ENCODE measurements at places on chromosomes 6 and 20. TPM values are rescaled to one million over a fixed set of nuclear protein-coding genes. Genes with fewer than 3 reads are reported as not detected.
A peak's percentile ranks its signal among the peaks of the same experiment; 100 is the strongest.

DNA sequence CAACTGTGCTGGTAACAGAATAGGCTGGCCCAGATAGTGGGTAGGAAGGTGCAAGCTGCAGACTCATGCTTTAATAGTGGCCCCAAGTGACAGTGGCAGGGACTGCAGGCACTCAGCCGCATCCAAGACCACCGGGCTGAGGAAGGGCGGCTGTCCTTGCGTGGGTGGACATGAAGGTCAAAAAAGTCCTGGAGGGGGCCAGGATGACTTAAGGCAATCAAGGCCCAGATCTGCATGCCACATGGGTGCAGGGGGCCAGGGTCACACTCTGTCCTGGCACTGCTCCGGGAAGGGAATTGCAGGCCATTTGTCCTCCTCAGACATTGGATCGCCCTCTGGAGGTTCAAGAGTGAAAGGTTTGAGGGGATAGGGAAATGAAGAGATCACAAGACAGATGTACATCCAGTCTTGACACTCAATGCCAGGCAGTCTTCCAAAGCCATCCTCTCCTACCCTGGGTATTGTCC lies 10.4 kb upstream of the VNN2 start:
- DNase-seq = no peak

DNA sequence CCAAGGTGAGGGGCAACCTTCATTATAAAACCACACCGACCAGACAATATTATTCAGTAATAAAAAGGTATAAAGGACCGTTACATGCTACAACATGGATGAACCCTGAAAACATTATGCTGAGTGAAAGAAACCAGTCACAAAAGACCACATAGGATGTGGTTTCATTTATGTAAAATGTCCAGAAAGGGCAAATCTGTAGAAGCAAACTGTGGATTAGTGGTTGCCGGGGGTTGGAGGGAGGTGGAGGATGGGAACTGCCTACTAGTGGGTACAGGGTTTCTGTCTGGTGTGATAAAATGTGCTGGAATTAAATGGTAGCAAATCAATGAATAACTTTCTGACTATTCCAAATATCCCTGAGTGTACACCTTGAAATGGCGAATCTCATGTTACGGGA lies 10.2 kb upstream of the PRND start:
- DNase-seq = no peak

DNA sequence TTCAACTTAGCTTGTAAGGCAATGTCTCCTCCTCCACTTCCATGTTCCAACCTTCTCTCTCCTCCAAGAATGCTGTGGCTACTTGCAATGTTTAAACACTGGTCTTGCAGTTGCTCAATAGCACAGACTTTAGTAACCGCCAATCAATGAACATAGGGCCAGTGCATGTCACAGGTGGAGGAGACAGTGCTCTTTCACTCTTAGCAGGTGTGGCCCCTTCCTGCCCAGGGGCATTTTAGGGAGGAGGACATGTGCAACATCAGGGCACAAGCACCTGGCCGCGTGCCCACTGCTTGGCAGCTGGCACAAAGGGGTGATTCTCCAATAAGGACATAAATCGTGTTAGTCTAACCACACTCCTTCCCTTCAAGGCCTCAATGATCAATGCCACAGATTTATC lies 41.3 kb downstream of the ADGRF1 start:
- no peak for DNase-seq

DNA sequence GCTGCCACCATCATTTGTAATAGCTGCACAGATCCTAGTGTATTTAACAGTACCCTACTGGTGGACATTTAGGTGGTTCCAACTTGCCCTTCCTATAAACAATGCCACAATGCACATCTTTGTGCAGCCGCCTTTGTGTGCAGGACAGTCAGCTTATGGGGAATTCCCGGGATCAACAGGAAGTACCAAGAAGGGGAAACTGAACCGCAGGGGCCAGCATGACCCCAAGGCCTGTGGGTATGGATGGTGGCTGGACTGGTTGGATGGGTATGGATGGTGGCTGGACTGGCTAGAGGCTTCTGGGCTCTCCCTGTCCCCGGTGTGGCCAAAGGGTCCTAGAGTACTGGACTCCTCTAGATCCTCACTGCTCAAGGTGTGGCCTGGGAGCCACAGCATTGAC lies 46.7 kb downstream of the CEBPB start:
- DNase-seq = no peak

DNA sequence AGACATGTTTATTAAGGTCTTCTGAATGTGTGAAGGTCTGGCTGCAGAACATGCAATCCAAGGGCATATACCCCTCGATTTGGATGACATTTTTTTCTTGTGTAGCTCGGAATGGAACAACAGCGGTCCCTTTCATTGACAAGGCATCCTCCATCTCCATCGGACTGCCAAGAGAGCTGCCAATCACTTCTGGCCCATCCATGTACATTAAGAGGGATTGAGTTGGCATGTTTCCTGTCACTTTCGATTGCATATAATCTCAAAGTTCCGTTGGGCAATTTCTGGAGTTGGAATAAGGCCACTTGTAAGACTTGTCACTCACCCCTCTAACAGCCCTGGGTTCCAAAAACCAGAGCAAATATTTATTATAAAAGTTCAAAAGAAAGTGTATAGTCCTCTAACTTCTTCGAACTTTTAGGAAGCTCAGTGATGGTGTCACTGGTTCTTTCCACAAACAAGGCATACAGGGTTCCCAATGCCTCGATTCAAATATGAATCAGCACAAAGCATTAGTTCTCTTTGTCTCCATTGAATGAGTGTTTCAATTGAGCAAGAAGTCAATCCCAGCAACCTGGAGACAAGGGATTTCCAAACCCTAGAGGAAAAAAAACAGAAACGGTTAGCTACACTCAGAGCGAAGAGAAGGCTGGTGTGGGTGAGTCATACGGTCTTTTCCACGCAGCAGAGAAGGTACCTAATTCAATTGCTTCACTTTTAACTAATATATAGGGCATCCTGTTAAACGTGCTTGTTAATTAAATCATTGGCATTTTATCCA lies 10.9 kb downstream of the ZNF217 start:
- DNase-seq = peak; percentile 77

DNA sequence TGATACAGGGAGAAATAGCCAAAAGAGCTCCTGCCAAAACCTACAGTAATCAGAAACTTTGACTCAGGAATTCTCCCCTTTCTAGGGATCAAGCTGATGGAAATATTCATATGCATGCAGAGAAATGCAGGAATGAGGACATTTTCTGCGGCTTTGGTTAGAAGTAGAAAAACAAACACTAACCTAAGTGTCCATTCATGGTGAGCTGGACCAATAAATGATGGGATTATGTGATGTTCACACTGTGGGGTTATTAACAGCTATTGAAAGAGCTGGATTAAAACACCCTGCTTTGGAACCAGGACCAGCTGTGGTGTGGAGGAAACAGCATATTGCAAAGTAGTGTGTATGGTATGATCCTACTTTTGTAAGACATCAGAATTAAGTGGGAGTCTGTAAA lies 143.1 kb downstream of the SYCP2 start:
- no peak for DNase-seq

GRCh38 chr20:50142812-50143211 lies 10.7 kb downstream of the PEDS1 start:
- DNase-seq = no peak

DNA sequence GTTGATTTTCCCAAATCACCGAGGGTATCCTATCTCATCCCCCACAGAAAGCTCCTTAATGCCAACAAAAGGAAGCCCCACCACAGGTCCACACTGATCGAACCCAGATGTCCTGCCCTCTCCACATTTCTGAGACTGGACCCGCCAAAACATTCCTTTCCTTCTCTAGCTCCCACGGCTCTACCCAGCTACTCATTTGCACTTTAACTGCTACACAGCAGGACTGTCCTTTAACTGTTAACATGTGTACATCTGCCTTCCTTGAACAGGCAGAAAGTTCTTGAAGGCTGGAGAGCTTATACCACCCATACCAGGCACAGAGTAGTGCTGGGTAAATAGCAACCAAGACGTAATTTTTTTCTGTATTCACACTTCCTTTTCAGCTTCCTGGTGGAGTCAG lies 68.6 kb downstream of the TRMT6 start:
- DNase-seq = no peak

GRCh38 chr20:48841875-48842529 lies 14.2 kb upstream of the PREX1 start:
- peak; percentile 24 for DNase-seq

DNA sequence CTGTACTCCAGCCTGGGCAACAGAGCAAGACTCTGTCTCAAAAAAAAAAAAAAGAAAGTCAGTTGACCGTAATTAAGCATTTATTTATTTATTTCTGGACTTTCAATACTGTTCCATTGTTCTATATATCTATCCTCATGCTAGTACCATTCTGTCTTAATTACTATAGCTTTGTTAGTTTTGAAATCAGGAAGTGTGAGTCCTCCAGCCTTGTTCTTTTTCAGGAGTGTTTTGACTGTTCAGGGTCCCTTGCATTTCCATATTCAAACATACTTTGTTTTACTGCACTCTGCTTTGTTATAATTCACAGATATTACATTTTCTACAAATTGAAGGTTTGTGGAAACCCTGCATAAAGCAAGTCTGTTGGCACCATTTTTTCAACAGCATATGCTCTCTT lies 36.7 kb upstream of the ASXL1 start:
- no peak for DNase-seq

DNA sequence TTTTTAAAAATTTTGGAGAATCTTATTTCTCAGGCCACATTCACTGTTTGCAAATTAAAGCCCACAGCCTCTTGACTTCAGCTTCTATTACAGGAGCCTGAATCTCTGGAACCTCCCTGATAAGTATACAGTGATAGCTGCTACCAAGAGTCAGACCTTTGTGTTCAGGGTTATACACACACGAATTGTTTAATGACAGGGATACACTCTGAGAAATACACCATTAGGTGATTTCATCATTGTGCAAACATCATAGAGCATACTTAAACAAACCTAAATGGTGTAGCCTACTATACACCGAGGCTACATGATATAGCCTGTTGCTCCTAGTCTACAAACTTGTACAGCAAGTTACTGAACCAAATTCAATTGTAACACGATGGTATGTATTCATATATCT lies 473.9 kb downstream of the PKHD1 start:
- no peak for DNase-seq

DNA sequence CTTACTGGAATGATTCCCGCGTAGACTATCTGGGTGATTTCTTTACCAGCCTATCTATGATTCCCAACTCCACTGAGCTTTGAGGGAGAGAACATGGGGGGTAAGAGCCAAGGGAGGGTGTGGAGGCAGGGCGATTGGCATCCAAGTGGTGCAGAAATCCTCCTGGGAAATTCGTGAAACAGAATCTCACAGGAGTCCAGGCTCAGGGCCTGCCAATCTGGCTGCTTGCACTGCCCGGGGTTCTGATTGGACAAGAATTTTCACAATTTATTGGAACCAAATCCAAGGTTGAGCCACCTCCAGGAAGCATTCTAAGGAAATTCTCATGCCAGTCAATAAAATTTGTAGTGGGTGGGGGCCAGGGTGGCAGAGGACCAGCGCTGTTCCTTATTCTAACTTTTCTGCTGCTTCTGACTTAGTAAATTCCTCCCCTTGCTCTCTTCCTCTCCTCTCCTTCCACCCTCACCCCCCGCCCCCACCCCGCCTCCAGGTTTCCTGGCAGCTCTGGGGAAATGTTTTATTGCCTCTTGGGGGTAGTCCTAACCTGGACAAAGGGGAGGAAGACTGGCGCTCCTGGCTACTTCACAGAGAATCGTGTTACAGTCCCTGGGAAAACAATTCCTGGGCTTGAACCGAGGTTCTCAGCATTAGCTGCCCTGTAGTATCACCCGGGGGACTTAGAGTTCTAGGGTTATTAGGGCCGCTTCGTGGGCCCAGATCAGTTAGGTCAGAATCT lies 3.1 kb downstream of the BMP6 start:
- DNase-seq = no peak

DNA sequence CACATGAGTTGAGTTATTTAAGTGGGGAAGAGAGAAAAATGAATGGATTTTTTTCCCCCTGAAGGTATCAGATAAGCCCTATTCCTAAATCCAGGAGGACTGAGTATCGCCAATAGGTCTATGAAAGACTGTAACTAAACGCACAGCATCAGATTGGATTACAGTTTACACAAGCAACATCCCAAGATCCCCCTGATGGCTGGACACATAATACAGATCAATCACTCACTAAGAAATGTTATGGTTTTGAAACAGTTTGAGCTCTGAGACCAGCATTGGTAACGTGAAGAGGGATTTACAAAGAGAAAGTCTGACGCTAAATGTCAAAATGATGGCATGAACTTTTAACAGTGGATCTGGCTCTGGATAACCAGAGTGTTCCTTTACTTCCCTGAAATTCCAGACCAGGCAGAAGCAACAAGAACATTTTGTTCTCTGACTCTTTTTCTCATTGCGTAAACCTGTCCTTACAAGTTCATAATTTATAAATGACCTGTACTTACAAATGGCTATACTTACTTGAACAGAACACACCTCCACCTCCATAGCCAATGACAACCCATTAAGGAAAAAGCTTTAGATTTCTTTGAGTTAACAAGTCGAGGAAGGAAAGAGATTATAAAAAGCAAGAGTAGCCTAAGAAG lies 131.8 kb upstream of the BEND3 start:
- DNase-seq = no peak

- peak; percentile 48 for DNase-seq
These were observed 2.6 kb upstream of the MUC22 start for GRCh38 chr6:31007694-31008093.

DNA sequence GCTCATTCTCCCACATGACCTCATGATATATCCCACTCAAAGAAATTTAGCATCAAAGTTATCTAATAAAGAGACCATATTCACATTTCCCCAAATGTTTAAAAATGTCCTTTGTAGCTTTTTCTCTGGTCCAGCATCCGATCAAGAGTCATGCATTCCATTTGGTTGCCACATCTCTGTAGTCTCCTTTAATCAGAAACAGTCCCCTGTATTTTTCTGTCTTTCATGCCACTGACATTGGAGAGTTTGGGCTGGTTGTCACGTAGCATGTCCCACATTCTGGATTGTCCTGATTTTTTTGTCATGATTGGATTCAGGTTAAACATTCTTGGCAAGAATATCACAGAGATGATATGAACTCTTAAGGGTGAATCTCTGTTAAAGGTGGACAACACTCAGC lies 55.7 kb downstream of the SNX5 start:
- no peak for DNase-seq

DNA sequence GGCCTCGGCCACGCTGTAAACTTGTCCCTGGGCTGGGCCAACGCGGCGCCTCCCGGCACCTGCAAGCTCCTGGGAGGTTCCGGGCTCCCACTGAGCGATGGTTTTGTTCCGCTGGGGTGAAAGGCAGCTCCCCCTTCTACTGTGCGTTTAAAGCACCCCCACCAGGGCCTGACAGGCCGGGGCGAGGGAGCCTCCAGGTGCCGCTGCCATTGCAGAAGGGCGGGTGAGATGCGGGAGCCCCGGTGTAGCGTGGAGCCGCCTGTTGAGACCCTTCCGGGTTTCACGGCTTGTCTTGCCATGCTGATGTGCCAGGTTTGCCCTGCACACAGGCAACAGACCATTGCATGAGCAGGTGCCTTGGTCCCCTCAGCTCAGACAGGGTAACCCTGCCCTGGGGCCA lies 2.9 kb downstream of the COL20A1 start:
- DNase-seq = no peak

The ADAM33 gene
- polyA plus RNA-seq = 16.3 TPM

The LAMA5 gene
- 1.9 TPM for polyA plus RNA-seq

The KHDC1L gene
- polyA plus RNA-seq = 0.22 TPM

The REV3L gene
- 38.4 TPM for polyA plus RNA-seq

The RBM24 gene
- 9.1 TPM for polyA plus RNA-seq

The ADGRF5 gene
- not detected for polyA plus RNA-seq

The ZC2HC1B gene
- polyA plus RNA-seq = not detected

The FGD2 gene
- not detected for polyA plus RNA-seq

Data from AG04450 (cell line).